ENCODE measurements at places on chromosomes 11 and 22. TPM values are rescaled to one million over a fixed set of nuclear protein-coding genes. Genes with fewer than 3 reads are reported as not detected.

- DNase-seq = no peak
Measured at GRCh38 chr22:37259540-37260029, 15.5 kb upstream of the RAC2 start.

DNA sequence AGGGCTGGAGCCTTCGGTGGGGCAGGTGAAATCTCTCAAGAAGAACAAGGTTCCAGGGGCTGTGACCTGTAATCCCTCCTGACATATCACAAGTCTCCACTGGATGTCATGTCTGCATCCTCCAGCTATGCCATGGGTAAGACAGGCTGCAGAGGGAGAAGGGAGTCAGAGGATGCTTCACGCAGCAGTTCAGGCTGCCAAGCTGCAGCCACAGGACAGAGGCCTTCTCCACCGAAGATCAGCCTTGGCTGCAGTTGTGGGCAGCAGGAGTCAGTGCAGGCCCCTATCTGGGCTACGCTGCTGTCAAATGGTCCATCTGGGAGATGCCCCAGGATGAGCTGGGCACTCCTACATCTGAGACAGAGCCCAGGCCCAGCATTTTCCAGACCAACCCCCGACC, 25.0 kb downstream of the DKK3 start:
- DNase-seq = no peak

- DNase-seq = no peak
Measured at GRCh38 chr11:35426351-35426750, 7.0 kb upstream of the SLC1A2 start.

DNA sequence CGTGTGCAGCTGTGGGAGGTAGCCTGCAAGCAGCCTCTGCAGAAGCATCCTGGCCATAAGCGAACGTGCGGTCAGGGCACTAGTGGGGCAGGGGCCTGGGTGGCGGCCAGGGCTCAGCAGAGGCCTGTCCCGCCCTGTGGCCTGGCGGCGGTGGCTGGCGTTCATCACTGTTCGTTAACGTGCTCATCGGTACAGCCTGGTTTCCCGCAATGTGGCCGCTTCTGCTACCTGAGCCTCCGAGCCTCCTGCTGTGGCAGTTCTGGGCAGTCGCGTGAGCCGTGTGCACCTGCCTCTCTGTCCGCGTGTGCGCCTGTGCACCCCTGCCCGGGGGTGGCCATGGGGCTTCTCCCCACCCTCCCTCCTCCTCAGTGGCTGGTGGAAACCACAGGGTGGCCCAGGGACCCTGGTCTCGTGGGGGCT, 117.9 kb downstream of the KCNQ1OT1 start:
- no peak for DNase-seq

DNA sequence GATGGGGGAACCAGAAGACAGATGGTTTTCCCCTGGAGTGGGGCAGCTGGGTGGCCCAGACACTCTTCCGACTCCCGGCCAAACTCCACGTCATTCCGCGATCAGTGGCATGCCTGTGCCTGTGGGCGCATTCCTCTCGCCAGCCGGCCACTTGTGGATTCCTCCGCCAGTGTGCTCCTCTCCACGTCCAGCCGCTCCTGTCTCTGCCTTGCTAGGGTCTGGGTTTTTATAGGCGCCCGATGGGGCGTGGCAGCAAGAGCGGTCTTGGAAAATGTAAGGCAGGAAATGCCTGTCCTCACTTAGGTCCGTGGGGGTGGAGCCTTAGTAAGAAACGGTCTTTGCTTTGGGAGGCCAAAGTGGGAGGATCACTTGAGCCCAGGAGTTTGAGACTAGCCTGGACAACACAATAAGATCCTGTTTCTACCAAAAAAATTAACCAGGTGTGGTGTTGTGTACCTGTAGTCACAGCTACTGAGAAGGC, 81.6 kb upstream of the SEPTIN5 start:
- DNase-seq = no peak

GRCh38 chr22:19525116-19525660, 978 bp upstream of the CLDN5 start:
- no peak for DNase-seq

GRCh38 chr11:101955278-101955677, 39.0 kb upstream of the ANGPTL5 start:
- no peak for DNase-seq

DNA sequence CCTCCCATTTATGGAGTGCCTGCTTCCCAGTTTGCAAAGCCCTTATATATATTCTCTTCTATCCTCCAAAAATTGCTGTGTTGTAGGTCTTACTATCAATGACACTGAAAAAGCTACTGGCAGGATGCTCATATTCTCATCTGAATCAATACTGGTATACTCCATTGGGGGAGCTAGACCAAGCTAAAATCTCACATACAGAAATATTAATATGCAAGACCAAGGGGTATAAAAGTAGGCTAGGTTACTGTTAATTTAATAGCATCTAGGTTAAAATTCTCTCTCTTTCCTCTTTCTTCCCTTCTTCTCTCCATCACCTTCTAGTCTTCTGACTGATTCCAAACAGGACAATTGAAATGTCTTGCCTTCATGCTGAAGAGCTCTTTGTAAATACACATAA, 17.1 kb upstream of the BDNF start:
- DNase-seq = no peak

DNA sequence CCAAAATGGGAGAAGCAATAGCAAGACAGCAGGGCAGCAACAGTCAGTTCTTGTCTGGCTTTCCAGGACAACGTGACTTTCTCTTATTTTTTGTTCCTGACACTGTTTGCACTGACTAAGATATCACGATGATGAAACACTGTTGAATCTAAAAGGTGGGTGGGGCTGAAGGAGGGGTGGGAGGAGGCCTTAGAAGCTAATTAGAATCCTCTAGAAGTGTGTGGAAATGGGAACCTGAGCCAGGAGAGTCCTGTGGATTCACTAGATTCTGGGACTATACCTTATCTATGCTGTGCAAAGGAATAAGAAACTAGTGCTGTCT, 300.3 kb downstream of the ST3GAL4 start:
- no peak for DNase-seq

DNA sequence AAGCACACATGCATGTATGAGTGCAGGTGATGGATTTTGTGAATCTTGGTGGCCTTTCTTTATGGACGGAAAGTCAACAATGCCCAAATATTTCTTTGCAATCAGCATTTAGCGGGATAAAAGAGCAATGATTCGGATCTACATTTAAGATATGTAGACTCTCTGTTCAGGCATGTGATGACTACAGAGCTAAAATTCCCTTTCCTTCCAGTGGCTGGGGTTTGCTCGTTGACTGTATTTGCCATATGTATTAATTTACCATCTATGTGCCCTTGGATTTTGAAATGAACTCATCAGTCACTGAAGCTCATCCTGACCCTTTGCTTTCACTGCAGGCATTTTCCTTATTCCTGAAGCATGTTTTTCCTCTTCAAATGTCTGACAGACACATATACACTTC, 13.6 kb downstream of the BLID start:
- DNase-seq = no peak

DNA sequence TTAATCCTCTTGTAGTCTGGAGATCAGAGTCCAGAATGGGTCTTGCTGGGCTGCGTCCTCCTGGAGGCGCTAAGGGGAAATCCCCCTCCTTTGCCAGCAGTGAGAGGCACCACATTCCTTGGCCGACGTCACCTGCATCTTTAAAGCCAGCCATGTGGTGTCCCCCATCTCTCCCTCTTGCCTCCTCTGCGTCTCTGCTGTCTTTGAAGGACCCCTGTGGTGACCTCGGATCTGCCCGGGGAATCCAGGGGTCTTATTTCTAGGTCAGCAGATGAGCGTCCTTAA, 27.2 kb upstream of the PARVB start:
- DNase-seq = no peak

GRCh38 chr11:47766509-47767227, 473 bp downstream of the FNBP4 start:
- peak; percentile 48 for DNase-seq

DNA sequence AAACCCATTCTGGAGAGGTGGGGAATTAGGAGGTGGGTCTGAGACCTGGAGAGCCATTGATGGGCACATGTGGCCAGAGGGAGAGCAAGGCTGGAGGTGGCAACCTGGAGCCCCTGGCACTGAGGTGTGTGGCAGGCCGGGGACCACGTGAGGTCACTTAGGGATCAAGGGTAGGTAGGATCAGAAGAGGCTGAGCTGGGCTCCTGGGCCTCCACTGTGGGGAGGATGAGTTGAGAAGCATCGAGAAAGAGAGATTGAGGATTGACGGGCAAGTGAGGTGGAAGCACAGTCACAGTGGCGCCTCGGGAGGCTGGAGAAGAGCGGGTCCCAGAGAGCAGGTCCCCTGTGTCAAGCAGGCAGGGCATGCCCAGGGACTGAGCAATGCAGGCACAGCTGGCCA, 4.1 kb downstream of the GNAZ start:
- DNase-seq = no peak

- peak; percentile 53 for DNase-seq
Measured at GRCh38 chr11:2196970-2197770, 25.6 kb upstream of the TH start.

GRCh38 chr11:109914809-109915653, 178.2 kb upstream of the ZC3H12C start:
- no peak for DNase-seq

GRCh38 chr11:72421351-72421750, 13.0 kb downstream of the CLPB start:
- no peak for DNase-seq

GRCh38 chr22:20648306-20648903, 125.5 kb upstream of the SERPIND1 start:
- no peak for DNase-seq

- DNase-seq = peak; percentile 98
Measured at GRCh38 chr22:17633217-17633997, 4.9 kb upstream of the ATP6V1E1 start.

The SLC22A8 gene
- total RNA-seq = not detected

The OR2D2 gene
- total RNA-seq = not detected

The OR52E2 gene
- not detected for total RNA-seq

The OR52N4 gene
- total RNA-seq = not detected

The PTPMT1 gene
- total RNA-seq = 100 TPM

The SH3BP1 gene
- 1.2 TPM for total RNA-seq

The DTX4 gene
- total RNA-seq = 2.0 TPM

The DERL3 gene
- total RNA-seq = 8.9 TPM

The NTM gene
- not detected for total RNA-seq

Data from Caki2 (cell line).